ENCODE measurements at places on chromosomes 1 and 21.

DNA sequence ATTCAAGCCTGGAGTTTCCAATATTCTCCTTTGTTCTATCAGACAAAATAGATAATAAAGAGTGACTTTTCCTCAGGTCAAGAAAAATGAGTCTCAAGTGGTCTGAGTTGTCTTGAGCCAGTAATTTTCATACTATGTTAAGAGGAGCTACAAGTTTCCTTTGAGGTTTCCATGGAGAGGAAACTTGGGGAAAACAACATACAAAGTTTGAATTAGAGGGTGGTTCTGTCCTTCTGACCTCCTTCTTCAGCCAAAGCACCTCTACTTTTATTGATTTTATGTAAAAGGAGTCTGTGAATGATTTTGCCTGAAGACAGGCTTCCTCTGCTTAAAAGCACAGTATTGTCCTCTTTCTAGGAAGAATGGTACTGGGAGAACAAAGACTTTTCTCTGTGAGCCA is 497.2 kb upstream of the PKN2 start:
- no peak for DNase-seq

DNA sequence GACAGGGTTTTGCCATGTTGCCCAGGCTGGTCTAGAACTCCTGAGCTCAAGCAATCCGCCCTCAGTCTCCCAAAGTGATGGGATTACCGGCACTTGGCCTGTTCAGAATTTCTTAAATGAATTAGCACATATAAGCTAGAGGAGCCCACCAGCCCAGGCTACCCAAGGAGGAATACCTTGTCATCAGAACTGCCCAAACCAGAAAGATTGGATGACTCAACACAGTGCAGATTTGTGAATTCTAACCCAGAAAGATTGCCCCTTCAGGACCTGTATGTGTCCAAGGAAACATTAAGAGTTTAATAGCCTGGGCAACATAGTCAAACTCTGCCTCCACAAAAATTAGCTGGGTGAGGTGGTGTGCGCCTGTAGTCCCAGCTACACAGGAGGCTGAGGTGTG is 14.0 kb upstream of the LIN9 start:
- DNase-seq = no peak

DNA sequence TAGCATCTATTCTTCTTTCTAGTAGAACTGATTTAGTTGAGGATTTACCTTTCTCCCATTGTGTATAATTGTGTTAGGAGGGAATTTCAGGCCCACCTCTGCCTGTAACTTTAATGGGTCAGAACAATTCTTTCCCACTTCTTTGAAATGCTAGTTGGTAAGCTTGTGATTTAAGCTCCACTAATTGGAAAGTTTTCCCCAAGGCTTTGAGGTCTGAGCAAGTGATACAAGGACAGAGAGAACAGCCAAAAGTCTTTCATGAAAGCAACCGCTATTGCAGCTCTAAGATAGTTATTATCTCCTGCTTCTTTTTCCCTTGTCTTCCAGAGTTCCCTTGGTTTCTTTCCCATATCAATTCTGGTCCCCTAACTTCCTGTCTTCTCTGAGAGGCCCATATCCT is 38.7 kb upstream of the PDC start:
- no peak for DNase-seq

GRCh38 chr1:208562151-208562960 is 318.2 kb upstream of the PLXNA2 start:
- DNase-seq = no peak

GRCh38 chr1:37420456-37420855 is 53.9 kb upstream of the ZC3H12A start:
- DNase-seq = no peak

DNA sequence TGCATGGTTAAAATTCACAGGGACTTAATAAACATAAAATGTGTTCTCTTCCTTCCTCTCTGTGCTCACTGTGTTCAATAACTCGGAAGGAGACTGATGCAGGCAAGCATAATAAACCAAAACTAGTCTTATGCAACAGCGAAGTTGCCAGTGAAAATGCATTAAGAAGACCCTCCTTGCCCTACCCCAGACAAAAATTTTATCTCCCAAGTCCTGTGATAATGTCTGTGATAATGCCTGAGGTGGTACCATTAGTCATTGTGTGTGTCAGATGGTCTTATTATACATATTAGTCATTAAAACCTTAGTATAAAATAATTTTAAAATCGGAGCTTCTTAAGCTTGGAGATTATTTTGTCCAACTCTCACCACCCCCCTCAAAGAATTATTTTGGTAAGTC is 97.8 kb downstream of the NGF start:
- DNase-seq = no peak

DNA sequence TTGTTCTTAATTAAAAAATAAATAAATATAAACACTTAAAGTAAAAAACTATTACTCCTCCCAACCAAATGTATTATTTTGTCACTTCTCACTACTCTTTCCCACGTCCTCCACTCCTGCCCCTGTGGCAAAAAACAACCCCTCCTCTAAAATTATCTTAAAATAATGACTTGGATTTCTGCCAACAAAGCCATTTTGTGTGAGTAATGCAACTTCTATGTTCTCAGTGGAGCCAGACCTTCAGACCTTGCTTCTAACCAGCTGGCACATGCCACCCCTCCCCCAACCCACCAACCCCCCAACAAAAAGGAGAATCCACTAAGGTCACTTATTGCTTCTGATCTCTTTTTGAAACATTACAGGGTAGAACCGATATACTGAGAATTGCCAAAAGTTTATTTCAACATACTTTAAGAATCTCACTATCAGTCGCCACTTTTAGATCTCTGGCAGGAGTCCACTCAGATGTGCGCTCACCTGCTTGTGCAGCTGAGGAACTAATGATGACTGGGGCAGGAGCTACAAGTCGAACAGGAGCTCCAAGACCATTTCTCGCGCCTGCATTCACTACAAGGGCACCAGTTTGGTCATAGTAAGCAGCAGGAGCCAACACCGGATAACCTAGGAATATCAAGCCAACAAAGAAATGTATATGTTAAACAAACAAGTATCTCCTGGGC is 58.3 kb upstream of the SDC3 start:
- no peak for DNase-seq

- DNase-seq = no peak
Measured at GRCh38 chr1:24875257-24875656, 54.8 kb downstream of the RUNX3 start.

- DNase-seq = no peak
Measured at GRCh38 chr1:10529091-10529490, 54.3 kb downstream of the PEX14 start.

Measured in stimulated activated CD8-positive, alpha-beta memory T cell treated with anti-CD3 and anti-CD28 coated beads, Interleukin-7, amount 100 ng/mL, for 1 hour (primary cell).